CD4-positive, alpha-beta T cell treated with Interleukin-1 beta for 1 hour (primary cell): ENCODE measurements at places on chromosomes 11 and 22.

- no peak for DNase-seq
Measured at GRCh38 chr22:35559354-35560005, 18.8 kb downstream of the RASD2 start.

DNA sequence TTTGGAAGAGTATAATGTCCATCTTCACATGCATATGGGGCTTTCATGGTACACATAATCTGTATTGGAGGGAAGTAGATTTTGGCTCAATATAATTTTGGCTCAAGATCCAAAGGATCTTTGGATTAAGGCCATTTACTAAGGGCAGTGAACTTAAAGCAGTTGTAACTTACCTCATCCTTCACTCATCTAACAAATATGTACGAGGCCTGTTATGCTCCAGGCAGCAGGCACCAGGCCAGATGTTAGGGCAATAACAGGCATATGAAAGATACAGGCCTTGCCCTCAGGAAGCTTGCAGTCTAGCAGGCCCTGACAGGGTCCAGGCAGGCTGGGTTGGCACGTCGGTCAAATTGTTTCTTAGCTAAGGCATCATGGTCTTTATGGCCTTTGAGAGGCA lies 44.6 kb downstream of the LIF start:
- DNase-seq = no peak

DNA sequence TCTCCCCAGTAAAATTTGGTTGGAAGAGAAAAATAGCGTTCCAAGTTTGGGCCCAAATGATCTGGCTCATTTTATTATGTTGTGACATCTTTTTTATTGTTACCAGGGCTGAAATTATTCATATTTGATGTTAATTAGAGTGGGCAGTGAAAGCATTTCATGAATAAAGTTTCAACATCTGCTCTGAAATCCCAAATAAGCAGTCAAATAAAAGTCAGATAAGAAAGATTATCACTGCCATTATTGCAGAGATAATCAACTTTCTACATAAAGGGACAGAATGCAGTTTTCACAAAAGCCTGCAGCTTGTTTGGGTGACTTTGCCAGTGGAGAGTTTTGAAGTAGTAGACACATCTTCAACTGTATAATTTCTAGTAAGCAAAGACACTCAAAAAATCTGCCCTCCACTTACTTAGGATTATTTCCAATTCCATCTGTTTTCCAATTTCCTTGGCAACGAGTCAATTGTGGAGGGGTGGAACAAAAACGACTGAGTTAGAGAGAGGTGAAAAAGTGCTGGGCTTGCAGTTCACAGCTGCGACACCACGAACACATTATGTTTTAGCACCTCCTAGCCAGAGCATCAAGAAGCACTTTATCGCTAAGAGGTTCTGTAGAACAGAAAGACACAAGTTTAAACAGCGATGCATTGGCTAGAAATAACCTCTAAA lies 9.0 kb downstream of the TECTA start:
- no peak for DNase-seq

DNA sequence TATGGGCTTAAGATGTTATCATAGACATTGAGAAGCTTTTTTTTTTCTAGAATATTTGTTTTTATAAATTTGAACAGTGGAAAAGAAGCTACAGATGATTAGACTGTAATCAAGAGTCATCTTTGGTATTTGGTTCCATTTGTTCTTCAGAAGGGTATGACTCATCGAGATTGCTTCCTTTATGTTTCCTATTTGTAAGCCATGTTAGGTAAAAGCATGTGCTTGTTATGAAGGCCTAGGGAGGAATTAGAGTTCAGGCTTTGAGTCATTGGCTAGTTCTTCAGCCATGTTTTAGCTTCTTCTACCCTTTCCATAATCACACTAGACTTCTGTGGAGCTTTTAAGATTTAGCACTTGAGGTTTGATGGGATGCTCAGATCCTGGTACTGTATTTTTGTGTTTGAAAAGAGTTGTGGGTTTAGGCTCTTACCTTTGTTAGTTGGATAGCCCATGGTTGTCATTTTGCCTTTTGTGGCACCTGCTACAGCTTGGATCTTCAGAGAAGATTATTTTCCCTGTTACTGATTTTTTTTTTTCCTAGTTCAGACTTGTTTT lies 44.3 kb downstream of the POLD3 start:
- DNase-seq = no peak
